ENCODE measurements at places on chromosomes 5 and 9.

GRCh38 chr9:136672431-136673087 is 9.8 kb downstream of the EGFL7 start:
- DNase-seq: no peak

DNA sequence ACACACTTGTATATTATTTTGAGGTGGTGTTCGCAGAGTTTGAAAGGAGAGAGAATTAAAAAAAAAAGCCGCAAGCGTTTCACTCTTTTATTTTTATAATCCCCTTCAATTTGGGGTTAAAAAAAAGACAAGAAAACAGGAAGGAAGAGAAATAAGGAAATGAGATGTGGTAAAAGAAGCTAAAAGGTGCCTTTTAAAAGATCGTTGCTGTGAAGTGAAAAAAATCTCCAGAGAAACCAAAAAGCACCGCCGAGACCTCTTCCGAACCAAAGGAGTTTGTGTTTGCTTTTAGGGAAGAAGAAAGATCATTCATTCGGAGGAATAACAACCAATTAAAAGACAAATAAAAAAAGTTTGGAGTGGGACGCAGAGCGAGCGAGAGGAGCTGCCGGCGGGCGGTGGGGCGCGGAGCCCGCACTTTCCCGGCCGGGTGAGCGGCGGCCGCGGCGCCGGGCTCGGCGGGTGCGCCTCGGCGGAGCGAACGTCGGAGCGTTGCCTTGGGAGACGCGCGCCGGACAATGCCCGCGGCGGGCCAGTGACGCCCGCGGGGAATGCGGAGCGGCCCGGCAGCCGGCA is 355 bp downstream of the TLE4 start:
- DNase-seq: no peak

GRCh38 chr5:133821311-133821741 is 147.1 kb downstream of the C5orf15 start:
- no peak for DNase-seq

GRCh38 chr5:157283434-157283833 is 17.5 kb downstream of the CYFIP2 start:
- DNase-seq: no peak

GRCh38 chr5:29321591-29321990 is 1871.9 kb upstream of the CDH6 start:
- DNase-seq: no peak

Data from ovary (tissue), 10 donors.